ENCODE measurements at places on chromosomes 3 and 15.
A peak's percentile ranks its signal among the peaks of the same experiment; 100 is the strongest.

DNA sequence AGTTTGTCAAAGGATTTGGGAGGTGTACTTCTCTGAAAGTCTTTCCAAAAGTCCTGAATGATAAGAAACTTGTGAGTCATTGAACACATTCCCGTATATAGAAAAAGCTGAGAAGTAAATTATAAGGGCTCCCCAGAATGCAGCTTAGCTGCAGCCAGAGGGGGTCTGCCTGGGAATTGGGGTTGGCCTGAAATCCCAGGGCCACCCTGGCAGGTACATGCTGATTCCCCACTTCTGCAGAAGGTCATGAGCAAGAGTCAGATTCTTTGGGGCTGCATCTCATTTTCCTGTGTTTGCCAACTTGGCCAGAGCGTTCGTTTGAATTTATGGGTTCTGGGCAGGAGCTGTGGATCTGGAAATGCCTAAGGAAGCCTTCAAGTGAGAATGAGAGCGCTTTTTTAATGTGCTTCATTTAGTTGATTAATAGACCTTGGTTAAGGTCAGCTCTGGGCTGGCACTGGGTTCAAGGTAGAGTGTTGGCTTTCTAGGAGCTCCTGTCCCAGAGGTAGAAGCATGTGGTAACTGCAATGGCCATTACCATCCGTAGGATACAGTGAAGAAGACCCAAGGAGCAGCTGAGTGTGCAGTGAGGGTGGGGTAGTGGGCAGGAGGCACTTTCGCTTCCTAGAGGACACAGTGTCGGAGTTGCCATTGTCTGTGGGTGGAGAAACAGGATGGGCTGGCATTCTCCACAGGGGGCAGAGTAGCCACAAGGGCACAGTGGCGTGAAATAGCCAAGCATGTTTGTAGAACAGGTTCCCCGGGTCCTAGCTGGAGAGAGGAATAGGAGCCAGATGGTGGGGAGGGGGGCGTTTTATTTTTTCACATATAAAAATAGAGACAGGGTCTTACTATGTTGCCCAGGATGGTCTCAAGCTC is 3.2 kb downstream of the SLC6A6 start:
- no peak for DNase-seq

DNA sequence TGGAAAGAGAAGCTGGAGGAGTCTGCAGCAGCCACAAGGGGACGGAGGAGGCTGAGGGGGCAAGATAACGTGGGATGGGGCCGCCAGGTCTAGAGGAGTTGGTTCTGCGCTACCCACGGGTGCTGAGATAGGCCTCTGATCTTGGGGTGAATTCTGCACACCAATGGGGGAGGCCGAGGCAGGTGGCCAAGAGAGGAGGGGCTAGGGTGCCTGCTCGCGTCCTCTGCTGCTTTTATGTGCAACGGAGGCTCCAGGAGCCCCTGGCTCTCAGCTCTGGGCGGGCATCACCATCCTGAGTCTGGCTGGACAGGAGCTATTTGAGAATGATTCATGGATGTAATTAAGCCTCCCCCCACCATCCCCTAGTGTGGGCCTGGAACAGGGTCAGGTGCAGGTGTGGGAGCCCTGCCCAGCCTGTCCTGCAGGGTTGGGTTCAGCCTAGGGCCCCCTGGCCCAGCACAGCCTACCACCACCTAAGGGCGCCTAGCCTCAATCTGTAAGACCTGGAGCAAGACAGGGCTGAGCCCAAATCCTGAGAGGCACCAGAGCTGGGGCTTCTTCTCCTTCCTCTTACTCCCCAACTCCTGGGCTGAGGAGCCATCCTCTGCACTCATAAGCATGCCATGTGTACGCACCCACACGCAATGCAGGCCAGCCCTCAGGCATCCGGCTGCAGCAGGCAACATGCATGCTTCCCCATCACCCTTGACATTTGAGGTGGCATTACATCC is 32.3 kb upstream of the SEMA3F start:
- DNase-seq = no peak

DNA sequence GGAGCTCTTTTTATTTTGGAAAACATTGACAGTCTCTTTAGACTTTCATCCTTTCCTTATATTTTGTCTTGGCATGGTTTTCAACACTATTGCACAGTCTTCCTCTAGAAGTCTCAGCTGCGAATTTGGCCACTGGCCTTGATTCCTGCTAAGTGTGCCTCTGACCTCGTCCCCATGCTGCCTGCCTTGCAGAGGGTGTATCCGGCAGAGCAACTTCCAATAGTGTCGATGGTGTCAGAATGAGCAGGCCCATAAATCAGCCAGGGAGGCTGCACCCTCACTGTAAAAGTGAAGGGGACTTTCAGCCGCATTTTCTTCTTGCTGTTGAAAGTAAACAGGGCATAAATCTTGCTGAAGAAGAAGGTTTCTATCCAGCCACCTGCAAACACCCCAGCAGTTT is 336.7 kb upstream of the TRIM42 start:
- no peak for DNase-seq

GRCh38 chr3:128205558-128206145 is 52.4 kb downstream of the EEFSEC start:
- DNase-seq = no peak

DNA sequence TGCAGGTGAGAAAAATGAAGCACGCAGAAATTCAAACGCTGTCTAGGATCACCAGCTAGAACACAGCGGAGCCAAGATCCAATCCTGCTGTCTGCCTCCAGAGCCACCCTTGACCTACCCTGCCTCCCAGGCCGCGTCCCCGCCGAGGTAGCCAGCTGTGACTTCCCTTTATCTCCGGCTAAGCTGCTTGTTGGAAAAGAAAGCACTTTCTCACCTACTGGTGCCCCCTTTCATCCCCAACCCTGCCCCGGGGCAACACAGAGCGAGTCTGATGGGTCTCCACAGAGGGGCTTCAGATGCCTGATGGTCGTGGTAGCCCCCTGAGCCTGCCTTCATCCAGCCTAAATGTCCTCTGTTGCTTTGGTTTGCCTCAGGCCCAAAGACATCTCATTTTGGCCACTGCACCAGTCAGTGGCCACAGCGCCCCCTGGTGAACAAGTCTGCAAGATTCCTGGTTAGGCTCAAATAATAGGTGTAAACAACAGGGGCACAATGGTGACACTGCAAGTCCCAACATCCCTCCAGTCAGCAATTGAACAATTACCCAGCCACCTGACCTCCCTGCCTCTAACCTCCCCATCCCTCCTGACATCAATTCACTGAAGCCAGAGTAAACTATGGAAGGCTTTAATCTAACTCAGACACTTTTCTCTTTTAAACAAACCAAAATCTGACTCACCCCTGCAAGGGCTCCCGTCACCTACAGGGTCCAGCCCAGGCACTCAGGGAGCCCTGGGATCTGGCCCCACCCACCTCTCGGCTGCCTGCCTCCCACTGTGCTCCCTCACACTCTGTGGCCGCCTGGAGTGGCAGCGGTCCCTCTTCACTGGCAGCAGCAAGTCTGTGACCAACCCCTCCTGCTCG is 27.3 kb upstream of the BCL2L10 start:
- DNase-seq = peak; percentile 66

- no peak for DNase-seq
Measured at GRCh38 chr3:151580591-151580990, 119.7 kb upstream of the IGSF10 start.

- no peak for DNase-seq
Measured at GRCh38 chr15:78211189-78211921, 23.0 kb downstream of the ACSBG1 start.

DNA sequence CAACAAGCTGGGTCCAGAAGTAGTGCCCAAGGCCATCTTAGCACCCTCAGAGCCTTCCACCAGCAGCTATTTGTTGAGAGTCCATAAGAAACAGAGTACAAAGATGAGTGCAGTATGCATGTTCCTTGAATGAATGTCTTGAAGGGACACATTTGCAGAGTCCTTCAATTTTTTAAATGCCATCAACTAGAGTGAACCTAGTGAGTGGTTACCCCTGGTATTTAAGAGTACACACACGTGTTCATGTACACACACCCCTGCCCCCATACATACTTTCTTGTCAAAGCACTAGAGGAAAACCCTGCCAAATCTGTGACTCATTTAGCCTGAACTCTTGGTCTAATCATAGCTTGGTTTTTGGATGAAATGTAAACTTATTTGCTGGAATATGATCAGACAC is 84.5 kb upstream of the GALNT15 start:
- no peak for DNase-seq

- no peak for DNase-seq
Measured at GRCh38 chr3:148255981-148256969, 441.4 kb upstream of the AGTR1 start.

GRCh38 chr15:82186161-82186560 is 76.4 kb downstream of the EFL1 start:
- DNase-seq = no peak

GRCh38 chr3:2465842-2466241 is 367.2 kb downstream of the CNTN4 start:
- DNase-seq = no peak

GRCh38 chr3:65672871-65673815 is 365.6 kb downstream of the MAGI1 start:
- DNase-seq = no peak

DNA sequence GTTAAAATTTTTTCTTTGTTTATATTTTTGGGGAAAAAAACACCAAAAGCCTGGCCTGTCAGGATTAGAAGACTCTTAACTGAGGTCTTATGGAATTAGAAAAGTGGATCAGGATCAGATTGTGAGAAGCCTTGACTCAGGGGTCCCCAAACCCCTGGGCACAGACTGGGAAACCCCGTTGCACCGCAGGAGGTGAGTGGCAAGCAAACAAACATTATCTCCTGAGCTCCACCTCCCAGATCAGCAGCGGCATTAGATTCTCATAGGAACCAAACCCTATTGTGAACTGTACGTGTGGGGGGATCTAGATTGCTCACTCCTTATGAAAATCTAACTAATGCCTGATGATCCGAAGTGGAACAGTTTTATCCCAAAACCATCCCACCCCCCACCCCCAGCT is 117.2 kb downstream of the TCF12 start:
- DNase-seq = no peak

- no peak for DNase-seq
Measured at GRCh38 chr3:47065681-47066080, 86.2 kb downstream of the NBEAL2 start.

- DNase-seq = no peak
Measured at GRCh38 chr3:42710323-42711021, 7.9 kb upstream of the HHATL start.

- DNase-seq = no peak
Measured at GRCh38 chr3:135081451-135081850, 286.4 kb downstream of the EPHB1 start.

DNA sequence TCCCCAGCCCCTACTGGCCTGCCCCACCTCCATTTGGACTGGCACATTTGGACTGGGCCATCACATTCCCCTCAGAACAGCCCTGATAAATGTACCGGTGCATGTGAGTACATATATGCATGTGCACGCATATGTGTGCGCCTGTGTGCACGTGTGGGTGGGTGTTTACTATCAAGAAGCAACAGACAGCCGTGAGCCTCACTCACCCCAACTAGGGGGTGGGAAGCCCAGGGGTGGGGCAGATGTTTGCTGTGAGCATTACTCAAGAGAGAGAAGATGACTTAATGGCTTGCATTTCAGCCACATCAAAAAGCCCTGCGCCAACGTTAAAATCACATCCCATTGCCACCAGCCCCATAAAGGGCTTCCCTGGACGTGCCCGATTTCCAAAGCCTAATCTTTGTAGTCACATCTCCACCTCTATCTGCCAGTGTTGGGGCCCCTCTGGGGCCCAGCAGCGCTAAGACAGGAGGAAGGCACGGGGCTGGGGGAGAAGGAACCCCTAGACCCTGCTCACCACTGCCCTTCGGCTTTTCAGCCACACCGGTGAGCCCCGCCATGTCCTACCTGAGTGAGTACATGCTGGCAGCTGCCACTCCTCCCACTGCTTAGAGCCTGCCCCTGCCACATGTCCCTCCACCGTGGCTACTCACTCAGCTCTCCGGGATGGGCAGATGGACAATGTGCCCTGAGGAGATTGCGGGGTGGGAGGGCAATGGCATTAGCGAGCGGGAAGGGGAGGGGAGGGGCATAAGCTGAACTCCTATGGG is 10.9 kb downstream of the ITIH3 start:
- no peak for DNase-seq

GRCh38 chr15:82882273-82882928 is 70.1 kb downstream of the HOMER2 start:
- no peak for DNase-seq

DNA sequence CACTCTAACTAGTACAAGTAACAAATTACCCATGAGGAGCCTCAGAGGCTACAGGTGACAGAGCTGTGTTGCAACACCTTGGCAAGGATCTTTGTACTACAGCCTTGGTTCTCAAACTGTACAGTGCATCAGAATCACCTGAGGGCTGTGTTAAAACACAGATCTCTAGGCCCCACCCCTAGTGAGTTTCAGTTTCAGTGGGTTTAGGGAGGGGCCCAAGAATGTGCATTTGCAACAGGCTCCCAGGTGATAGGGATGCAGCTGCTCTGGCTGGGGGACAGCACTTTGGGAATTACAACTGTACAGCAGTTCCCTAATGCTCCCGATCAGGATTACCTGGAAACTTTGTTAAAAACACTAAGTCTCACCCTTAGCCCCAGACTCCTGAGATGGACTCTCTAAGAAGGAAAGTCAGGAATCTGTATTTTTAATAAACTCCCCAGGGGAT is 66.1 kb upstream of the NR2F2 start:
- DNase-seq = no peak

GRCh38 chr3:23002836-23003732 is 200.0 kb upstream of the UBE2E2 start:
- no peak for DNase-seq
